NAMALWA (cell line): ENCODE measurements at places on chromosomes 4 and X.

GRCh38 chr4:153834901-153835300, 46.0 kb upstream of the SFRP2 start:
- no peak for DNase-seq

DNA sequence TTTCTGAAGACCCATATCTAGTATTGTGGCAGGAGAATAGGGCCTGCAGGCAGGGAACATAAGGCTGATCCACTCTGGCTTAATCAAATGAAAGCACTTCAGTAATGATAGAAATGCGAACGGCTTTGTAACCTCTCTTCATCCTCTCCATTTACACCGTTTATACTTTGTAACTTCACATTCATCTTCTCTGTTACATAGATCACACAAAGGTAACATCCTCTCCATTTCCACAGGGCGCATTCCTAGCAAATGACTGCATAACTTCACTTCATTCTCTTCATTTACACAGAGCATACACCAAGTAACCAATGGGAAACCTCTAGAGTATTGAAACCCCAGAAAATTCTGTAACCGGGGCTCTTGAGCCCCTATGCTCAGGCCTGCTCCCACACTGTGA, 65.5 kb upstream of the SLC34A2 start:
- DNase-seq = no peak

DNA sequence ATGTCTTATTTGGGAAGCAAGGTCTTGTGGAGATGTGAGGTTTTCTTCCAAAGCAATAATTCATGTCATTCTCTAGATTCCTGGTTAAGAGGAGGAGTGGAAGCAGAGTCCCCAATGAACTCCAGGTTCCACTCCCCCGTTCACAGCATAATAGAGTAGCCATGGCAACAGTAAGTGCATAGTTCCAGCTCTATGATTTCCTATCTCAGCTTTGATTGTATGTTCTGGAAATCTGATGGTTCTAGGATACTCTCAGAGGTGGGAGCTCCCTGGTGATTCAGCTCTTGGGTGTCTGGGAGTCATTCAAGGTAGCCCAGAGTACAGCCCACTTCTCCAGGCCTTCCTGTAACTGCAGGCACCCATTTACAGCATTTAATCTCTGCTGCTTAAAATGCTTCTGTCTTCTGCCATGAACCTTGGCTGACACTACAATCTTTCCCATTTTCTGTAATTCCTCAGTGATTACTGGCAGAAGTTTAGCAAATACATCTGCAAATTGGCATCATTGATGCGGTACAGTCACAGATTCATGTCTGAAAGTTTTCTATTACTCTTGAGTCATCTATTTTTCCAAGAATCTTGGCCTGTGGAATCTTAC, 242.0 kb downstream of the MAPK10 start:
- no peak for DNase-seq

DNA sequence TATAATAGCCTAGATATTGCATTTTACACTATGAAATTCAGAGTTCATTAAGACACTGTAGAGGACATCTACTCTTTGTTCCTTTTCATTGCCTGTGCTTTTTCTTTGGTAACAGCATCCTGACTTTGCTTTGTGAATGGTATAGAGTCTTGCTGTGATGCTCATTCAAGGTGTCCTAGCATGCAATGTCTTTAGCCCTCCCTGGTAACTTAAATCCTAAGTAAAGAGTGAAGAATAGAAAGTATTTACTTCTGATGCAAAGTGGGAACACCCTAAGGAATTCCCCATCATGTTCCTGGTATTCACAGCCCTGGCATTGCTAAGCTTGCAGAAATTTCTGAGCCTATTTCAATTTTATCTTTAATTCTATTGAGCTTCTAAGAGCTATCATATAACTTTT, 400.1 kb downstream of the FAT4 start:
- DNase-seq = no peak

- no peak for DNase-seq
These were observed 102.4 kb upstream of the VCX2 start for GRCh38 chrX:8273451-8273895.

GRCh38 chr4:153705743-153706468, 21.8 kb downstream of the TLR2 start:
- peak; percentile 28 for DNase-seq

- DNase-seq = no peak
These were observed 30.7 kb downstream of the EREG start for GRCh38 chr4:74395633-74396032.

DNA sequence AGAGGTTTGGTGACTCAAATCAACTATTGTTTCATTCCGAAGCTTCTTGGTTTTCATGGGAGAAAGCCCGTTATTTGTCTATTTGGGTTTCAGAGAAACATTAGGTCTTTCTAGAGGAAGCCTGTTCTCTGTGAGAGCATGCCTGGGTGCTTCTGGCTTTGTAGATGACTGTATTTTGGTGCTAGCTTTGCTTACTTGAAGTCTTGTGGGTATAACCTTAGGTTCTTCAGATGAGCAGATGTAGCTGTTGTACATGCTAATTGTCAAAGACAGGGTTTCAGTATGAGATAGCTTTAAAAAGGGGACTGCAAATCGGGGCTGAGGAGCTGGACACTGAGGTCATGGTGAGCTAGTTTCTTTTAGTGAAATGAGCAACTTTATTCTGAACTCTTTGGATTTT, 7.9 kb upstream of the STOX2 start:
- DNase-seq = no peak

DNA sequence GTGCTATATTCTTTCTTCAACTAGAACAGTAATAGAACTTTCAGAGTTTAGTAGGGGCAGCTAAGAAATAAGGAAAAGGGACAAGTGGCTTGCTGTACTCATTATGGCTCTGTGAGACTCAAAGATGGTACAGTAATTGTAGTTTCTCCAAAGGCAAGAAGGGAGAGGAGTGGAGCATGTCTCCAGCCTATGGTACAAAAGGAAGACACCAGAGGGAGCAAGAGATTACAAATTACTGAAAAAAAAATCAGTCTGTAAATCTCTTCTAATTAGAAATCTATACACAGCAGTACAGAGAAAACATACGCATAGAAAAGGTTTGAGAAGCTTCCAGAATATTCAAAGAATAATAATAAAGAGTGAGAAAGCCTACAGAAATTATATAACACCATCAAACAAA, 61.4 kb downstream of the KLHL4 start:
- DNase-seq = no peak

- DNase-seq = no peak
These were observed 211.5 kb upstream of the DDX53 start for GRCh38 chrX:22788221-22788620.

GRCh38 chrX:15505101-15505500, 4.5 kb downstream of the BMX start:
- no peak for DNase-seq

DNA sequence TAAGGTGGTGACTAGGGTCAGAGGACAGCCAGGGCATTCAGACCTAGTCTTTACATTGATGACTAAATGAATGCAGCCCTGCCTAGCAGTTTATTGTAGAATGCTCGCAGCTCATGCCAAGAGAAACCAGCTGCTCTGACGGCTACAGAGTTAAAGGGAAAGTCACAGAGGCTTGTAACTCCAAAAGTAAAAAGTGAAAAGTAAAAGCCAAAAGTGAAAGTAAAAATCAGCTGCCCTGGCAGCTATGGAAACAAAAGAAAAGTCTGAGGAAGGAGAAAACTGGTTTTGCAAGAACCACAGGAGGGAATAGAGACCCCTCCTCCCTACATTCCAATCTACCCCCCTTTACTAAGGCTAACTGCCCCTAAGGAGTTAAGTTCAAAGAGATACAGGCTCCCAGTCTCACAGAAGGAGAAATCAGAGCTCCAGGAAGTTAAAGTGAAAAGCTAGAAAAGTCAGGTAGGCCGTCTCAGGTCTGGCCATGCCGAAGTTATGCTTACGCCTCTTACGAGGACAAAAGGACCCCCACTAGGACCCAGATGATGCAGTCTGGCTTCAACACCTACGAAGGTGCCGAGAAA, 6.0 kb downstream of the GAGE10 start:
- peak; percentile 4 for DNase-seq

- peak; percentile 72 for DNase-seq
These were observed 35.1 kb downstream of the FAM114A1 start for GRCh38 chr4:38902695-38903094.

GRCh38 chr4:106371161-106371560, 2.6 kb upstream of the GIMD1 start:
- no peak for DNase-seq

- no peak for DNase-seq
These were observed 81.6 kb downstream of the NPNT start for GRCh38 chr4:105976915-105977314.

- DNase-seq = no peak
These were observed 355.1 kb upstream of the CLNK start for GRCh38 chr4:11039634-11040131.
